ENCODE measurements at places on chromosomes 1 and 21.

DNA sequence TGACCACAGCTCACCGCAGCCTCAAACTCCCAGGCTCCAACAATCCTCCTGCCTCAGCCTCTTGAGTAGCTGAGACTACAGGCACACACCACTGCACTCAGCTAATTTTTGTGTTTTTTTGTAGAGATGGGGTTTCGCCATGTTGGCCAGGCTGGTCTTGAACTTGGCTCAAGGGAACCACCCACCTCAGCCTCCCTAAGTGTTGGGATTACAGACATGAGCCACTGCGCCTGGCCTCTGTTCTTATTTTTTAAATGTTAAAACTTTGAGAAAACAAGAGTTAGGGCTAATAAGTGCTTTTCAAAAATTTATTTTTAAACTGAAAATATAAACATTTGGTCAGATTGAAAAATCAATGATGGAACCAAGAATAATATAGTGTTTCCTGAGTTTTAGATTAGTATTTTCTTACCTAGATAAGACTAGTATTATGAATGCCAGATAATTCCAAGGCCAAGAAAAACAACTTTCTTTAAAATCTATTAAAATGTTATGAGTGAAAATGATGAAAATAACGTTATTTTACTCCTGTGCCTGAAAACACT is 66.2 kb upstream of the S1PR1 start:
- no peak for DNase-seq

DNA sequence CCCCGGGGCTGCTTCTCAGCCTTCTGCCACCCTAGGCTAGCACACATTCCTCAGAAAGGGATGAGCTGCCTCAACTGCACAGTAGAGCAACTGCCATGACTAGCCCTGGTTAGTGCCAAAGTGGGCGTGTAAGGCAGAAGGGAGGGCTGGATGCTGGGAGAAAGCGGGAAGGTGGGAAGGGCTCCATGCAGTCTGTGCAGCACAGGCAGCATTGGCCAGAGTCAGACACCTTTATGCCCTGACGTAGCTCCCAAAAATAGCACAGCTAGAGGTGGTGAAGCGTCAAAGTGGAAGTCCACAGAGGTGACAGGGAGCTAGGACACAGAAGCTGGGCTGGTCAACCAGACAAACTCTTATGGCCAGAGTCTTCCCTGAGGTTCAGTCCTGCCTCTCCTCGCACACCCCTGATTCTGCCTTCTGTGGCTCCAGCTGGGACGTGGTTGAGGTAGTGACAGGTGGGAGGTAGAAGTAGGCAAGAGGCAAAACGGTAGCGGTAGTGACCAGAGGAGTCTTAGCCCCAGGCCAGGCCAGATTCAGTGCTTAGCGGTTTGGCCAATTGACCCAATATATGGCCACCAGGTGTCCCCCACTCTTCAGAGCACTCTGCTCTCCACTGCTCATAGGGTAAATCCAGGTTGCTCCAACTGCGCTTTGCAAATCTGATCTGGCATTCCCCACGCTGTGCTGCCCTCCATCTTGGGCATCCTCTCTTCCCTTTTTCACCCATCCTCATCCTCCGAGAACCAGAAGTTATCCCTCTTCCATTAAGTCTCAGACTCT is 45.6 kb downstream of the DDX20 start:
- DNase-seq: no peak

GRCh38 chr1:35539824-35540261 is 17.4 kb downstream of the KIAA0319L start:
- no peak for DNase-seq

- no peak for DNase-seq
These were observed 553.4 kb downstream of the PLPP3 start for GRCh38 chr1:56025942-56026341.

DNA sequence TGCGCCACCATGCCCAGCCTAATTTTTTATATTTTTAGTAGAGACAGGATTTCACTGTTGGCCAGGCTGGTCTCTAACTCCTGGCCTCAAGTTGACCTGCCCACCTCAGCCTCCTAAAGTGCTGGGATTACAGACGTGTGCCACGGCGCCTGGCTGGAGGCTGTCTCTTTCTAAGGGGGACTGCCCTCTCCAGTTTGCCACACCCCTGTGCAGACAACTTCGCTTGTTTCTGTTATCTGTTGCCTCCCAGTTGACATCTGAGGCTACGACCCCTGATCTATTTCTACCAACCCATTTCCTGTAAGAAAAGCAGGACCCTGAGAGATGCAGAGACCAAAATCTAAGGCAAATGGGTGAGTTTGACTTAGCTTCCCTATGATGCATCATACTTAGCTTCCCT is 24.0 kb upstream of the VASH2 start:
- no peak for DNase-seq

DNA sequence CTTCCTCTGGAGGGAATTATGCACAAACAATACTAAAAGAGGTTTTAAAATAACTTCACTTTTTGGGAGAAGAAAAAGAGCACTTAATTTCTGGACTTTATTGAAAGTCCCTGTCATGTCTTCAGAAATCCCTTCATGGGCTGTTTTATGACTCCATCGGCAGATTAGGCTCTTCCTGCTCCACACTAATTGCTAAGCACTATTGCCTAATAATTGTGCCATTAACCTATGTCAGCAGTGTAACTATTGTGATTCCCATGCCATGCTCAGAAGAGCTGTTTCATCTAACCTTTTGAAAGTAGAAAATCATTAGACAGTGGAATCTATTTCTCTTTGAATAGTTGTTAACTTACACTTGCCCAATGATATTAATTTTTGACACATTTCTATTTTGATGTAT is 489.3 kb upstream of the RUNX1 start:
- DNase-seq: no peak

DNA sequence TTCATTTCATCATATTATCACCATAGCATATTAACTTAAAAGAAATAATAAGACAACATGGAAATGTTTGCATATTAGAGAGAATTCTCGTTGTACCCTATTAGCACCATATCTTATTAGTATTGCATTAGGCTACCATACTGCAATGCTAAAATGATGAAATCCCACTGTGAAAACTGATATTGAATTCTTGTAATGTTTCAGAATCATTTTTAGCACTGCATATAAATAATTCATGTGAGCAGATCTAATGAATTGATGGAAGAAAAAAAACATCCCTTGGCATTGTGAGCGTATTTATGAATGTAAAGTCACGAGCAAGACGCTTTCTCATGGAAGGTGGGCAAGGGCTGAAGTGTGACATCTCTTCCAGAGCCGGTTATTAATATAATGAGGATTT is 257.1 kb upstream of the PTBP2 start:
- no peak for DNase-seq

GRCh38 chr1:57674801-57675200 is 250.9 kb upstream of the DAB1 start:
- DNase-seq: no peak

GRCh38 chr1:85297855-85298629 is 21.6 kb upstream of the BCL10 start:
- DNase-seq: peak; percentile 99

DNA sequence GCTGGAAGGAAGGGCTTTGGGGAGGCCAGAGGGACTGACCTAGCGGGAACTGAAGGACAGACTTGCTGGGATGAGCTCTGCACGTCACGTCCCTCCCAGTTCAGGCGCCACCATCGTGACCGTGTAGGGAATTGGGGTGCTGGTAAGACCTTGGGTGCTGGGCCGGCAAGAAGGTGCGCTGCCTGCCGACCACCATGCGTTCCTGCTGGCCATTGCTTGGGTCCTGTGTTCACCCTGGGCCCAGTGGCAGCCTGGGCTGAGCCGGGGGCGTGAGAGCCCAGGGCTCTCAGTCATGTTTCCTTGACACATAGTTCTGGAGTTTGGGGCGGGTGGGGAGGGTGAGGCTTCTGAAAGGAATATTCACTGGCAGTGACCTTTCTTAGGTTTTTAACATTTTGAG is 176.0 kb downstream of the CAMTA1 start:
- no peak for DNase-seq

- DNase-seq: no peak
These were observed 34.3 kb downstream of the XKR8 start for GRCh38 chr1:27994060-27994459.

- DNase-seq: no peak
These were observed 15.2 kb upstream of the ALX3 start for GRCh38 chr1:110085671-110086070.

- no peak for DNase-seq
These were observed 97.4 kb upstream of the SGIP1 start for GRCh38 chr1:66436378-66437135.

- DNase-seq: no peak
These were observed 108.5 kb upstream of the IFFO2 start for GRCh38 chr1:19064906-19065450.

DNA sequence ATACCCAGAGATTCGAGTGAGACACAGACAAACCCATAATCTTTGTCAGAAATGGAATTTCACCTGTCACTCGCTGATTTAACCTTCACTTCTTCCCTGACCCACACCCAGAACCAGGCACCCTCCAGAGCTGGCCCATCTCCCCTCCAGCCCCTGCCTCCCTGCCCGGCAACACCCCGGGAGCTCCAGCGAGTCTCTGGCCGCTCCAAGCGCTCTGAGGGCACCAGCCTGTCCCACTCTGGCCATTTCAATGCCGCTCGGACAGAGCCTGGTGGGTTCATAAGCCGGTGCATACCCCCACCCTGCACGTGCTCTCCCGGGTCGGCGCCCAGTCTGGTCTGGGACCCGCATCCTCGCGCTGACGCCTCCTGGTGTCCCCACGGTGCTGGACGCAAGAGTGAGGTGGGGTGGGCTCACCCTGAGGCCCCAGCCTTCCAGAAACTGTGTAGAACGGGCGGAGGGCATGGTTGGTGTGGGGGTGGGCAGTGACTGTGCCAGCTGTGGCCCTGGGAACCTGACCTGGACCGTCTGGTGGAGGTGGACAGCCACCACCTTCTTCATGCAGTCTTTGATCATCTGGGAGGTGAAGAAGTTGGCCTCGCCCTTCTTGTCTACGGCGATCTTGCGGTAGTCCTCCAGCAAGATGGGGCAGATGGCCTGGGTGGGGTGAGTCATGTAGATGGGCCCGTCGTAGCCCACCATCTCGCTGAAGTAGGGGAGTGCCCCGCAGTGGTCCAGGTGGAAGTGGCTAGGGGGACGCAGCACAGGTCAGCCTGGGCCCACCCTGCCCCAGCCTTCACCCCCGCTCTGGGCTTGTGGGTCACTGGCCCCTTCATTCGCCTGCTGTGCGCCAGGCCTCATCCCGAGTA is 5.4 kb downstream of the INTS11 start:
- DNase-seq: no peak

- DNase-seq: no peak
These were observed 164.9 kb upstream of the USP25 start for GRCh38 chr21:15564907-15565306.

DNA sequence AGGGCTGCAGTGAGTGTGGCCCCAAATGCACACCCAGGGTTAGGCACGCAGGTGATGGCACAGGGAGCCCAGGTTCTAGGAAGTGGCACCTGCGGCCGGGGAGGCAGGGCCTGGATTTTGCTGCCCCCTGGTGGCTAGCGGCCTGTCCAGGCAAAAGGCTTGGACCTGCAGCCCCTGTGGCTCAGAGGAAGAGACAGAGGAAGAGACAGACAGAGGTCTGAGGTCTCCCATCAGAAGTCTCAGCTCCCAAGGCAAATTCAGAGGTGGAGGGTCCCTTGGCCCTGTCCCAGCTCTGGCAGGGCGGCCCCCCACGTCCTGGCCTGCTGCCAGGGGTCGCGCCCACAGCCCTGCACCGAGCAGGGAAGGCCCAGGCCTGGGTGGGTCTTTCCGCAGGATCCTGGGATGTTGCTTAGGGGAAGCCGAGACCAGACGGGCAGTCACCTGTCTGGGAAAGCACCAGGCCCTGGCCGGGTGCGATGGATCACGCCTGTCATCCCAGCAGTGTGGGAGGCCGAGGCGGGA is 8.0 kb upstream of the TNFRSF14 start:
- peak; percentile 80 for DNase-seq

- peak; percentile 98 for DNase-seq
These were observed 958 bp upstream of the CKS1B start for GRCh38 chr1:154973344-154974101.

DNA sequence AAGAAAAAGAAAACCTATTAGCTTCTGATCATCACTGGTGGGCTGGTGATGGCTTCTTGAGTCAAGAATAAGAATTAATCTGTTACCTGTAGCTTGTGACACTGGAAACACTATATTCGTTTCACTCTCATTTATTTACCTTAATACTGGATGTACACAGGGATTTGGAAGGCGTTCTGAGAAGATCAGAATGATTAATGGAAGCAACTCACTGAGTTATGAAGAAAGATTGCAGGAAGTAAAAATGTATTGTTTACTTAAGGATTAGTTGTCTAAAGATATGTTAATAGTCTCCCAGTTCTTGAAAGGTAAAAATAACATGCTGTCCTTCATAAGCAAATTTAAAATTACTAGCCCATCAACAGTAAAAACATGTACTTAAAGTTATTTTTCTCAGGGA is 644.9 kb upstream of the NCAM2 start:
- DNase-seq: no peak

DNA sequence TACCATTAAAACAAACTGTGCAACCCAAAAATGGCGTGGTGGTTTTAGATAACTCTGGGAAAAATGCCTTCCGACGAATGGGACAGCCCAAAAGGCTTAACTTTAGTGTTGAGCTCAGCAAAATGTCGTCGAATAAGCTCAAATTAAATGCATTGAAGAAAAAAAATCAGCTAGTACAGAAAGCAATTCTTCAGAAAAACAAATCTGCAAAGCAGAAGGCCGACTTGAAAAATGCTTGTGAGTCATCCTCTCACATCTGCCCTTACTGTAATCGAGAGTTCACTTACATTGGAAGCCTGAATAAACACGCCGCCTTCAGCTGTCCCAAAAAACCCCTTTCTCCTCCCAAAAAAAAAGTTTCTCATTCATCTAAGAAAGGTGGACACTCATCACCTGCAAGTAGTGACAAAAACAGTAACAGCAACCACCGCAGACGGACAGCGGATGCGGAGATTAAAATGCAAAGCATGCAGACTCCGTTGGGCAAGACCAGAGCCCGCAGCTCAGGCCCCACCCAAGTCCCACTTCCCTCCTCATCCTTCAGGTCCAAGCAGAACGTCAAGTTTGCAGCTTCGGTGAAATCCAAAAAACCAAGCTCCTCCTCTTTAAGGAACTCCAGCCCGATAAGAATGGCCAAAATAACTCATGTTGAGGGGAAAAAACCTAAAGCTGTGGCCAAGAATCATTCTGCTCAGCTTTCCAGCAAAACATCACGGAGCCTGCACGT is 82.1 kb downstream of the PRDM2 start:
- peak; percentile 34 for DNase-seq

- DNase-seq: no peak
These were observed 19.6 kb upstream of the CLCA4 start for GRCh38 chr1:86527306-86527705.

DNA sequence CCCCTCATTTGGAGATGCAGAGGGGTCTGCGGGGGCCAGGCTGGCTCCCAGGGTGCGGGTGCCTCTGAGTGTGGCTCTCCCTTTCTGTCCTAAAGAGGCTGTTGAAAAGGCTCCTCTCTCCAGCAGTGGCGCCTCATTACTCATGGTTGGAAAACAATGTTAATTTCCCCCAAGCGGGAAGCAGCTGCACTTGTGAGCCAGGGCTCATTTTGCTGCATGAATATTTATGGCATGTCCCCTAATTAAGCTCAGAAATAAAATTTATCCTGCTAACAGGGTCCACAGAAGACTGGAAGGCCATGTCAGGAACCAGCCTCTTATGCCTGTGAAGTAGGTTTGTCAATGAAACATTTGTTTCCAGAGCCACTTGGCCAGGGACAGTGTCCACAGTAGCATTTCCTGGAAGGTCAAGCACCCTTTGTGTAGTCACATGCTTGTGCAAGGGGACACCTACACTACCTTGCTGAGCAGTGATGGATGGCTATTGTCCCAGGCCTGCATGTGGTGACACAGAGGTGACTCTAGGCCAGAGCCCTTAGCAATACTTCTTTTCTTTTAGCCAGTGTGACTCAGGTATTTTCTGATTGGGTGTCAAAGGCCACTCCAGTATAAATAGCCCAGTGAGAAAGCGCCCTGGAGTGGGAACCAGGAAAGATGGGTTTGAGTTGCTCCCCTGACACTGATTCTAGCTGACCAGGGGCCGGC is 259.0 kb downstream of the FOXD2 start:
- DNase-seq: peak; percentile 32
